ENCODE measurements at places on chromosomes 7 and 10.

DNA sequence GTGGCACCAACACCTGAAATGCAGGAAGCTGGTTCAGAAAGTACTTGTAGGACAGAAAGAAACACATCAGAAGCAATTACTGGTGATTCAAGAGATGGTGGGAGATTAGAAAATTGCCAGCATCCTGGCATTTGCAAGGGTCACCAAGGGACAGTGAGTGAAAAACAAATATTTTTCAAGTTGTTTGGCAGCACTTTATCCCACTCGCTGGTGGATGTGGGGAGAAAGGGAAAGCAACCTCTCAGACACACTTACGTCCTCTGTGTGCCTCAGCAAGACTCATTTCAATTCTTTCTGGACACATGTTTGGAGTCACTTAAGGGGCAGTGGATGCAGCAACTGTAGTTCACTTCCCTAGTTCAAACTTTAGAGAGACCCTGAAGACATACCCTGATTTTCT, 440.4 kb upstream of the GHITM start:
- DNase-seq = no peak

DNA sequence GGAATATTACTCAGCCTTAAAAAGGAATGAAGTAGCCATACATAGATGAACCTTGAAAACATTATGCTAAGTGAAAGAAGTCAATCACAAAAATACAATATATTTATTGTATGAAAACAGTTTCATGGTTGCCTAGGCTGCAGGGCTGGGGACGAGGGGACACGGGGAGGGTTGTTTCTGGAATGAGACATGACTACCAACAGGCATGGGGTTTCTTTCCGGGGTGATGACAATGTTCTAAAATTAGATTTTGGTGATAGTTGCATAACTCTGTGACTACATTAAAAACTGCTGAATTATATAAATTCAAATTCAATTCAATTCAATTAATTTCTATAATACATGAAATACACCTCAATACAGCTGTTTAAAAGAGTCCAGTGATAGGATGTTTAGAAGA, 88.0 kb downstream of the ARHGAP22 start:
- DNase-seq = no peak

GRCh38 chr7:1342090-1342640, 109.5 kb downstream of the UNCX start:
- no peak for DNase-seq

DNA sequence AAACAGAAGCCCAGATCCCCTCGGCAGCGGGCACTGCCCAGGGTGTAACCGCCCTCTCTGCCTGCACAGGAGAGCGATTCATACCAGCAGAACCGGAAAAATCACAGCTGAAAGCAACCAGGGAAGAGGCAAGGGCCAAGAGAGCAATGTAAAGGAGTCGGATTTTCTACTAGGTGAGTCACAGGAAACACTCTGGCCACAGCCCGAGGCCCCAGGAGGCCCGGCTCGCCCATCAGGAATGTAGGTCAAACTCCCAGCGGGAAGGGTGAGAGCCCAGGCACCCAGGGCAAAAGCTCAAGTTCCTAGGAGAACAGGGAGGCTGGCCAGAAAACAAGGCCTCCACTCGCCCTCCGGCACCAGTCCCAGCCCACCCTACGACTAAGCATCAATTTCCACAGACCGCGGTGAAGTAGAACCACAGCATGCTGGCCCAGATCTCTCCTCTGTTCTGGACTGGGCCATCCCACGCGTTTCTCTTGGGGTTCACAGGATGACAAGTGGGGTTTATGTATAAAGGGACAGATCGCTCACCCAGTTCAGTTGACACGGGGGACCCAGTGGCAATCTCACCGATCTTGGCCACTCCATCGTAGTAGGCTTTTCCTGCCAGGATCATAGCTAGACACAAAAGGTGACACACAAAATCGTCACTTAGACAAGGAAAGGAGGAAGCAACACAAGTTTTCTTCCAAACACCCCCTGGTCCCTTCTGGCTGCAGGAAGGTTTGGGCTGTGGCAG, 46.2 kb downstream of the BAIAP2L1 start:
- no peak for DNase-seq

- DNase-seq = no peak
Measured at GRCh38 chr10:35824704-35825103, 182.6 kb upstream of the FZD8 start.

DNA sequence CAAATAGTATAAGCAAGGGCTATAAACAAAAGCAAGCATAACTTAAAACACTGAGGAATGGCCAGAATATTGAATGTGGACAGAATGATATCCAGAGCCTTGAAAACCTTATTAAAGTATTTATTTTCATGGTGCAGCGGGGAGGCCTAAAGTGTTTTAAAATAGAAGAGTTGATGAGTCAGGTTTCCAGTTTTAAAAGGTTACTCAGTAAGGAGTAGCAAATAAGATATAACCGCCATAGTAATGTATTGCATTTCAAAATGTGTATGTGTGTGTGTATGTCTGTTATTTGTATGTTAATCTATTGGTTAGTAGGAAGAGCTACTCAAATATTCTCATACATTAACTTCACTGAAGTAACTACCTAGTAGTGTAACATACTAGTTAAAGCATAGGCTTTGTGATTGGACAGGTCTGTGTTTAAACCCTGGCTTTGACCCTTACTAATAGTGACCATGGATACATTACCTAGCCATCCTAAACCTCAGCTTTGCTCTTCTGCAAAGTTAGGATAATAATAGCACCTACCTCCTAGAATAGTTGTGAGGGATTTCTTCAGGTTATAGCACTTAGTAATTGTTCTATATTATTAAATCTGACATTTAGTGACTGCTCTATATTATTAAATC, 16.9 kb downstream of the CUTC start:
- no peak for DNase-seq

- no peak for DNase-seq
Measured at GRCh38 chr10:98673171-98673782, 226.5 kb upstream of the HPS1 start.

GRCh38 chr7:48105045-48105444, 16.0 kb downstream of the UPP1 start:
- DNase-seq = no peak

All from KBM-7 (cell line).